NCI-H1930 (cell line): ENCODE measurements at places on chromosomes 5 and 9.

GRCh38 chr5:68898951-68899471 is 194.8 kb upstream of the SLC30A5 start:
- no peak for DNase-seq

DNA sequence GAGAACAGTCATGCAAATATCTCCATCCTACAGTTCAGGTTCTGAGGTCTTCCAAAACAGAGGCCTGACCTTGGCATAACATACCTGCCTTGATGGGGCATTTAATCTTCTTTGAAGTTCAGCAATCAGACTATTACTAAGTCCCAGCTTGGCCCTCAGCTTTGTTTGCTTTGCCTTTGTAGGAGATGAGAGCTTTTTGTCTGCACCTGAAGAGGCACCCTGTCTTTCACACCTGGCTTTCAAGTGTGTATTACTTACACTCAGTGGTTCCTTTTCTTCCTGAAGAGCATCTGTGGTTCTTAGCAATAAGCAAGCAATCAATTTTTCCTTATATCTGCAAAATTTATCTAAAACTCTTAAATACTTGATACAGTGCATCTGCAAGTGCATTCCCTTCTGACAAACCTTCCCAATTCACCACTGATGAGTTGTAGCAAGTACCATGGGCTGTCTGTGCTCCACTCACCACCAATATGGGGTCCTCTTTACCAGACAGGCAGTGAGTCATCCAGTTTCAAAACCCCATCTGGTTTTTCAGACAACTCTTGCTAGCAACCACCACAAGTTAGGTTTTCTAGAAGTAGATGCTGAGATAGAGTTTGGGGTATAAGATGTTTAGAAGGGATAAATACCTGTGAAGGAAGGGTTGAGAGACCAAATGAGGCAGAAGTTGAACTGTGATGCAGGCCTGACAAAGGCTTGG is 100.2 kb downstream of the HINT1 start:
- DNase-seq: no peak

GRCh38 chr5:68562308-68562707 is 346.8 kb downstream of the PIK3R1 start:
- DNase-seq: no peak

DNA sequence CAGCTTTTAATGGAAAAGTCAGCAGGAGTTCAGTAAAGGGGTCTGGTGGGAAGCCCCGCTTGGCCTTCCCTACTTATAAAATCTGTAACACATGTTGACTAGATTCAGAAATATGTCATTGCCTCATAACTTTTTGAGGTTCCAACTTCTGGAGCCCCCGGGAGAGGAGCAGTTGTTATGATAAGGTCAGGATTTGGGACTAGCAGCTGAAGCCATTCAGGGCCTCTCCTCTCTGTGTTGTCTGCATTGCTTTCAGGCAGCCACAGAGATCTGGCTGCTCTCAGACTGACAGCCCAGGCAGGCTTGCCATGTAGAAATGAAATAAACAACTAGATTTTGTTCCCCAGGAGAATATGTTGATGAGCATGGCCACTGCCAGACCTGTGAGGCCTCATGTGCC is 167.1 kb downstream of the RFK start:
- DNase-seq: no peak

DNA sequence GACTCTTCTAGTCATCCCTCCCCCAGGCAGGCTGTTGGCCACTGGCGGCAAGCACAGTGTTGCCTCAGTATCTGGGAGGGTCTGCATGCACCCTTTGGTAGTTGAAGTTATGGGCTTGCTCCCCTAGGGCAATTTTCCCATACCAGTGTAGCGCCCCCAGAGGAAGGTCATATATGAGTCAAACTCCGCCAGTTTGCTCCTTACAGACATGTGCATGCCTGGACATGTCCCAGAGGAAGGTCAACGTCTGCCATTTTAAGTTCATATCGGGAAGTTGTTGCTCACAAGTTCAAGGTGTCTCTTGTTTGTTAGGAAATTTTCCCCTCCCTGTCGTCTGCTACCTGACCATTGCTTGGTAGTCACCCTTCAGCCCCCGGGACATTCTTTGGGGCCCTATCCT is 51.3 kb upstream of the MROH2B start:
- no peak for DNase-seq

- DNase-seq: no peak
Measured at GRCh38 chr5:83145882-83146331, 68.6 kb downstream of the XRCC4 start.
